ENCODE measurements at places on chromosomes 16 and 17. TPM values are rescaled to one million over a fixed set of nuclear protein-coding genes. Genes with fewer than 3 reads are reported as not detected.
A peak's percentile ranks its signal among the peaks of the same experiment; 100 is the strongest.

- no peak overlapping the region for H3K27ac ChIP-seq
- no peaks in the 10 kb centered on the region for H3K36me3 ChIP-seq
- DNase-seq: no peak
- no peaks in the 10 kb centered on the region for H3K4me1 ChIP-seq
These were observed 61.4 kb upstream of the TMC5 start for GRCh38 chr16:19356024-19356952.

Gene CA4
- 1.7 TPM for total RNA-seq

- no peaks in the 10 kb centered on the region for H3K27me3 ChIP-seq
- no peak for DNase-seq
- H3K4me3 ChIP-seq: no peak overlapping the region
- no peaks in the 10 kb centered on the region for H3K4me1 ChIP-seq
These were observed 64.9 kb upstream of the CORO6 start for GRCh38 chr17:29687596-29687995.

DNA sequence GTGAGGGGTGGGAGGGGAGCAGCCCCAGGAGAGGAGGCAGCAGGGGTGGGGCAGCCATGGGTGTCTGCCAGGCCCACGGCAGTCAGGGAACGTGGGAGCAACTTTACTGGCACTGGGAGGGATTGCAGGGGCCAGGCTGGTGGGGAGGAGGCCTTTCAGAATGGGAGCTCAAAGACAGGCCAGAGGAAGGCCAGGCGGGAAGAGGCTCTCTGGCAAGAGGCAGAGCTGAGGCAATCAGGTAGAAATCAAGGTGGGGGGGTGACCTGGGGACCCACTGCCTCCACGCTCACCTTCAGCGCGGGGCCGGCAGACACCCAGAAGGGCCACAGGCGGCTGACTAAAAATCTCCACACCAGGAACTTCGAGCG, 11.9 kb upstream of the GSE1 start:
- H3K4me3 ChIP-seq: no peak overlapping the region
- no peak overlapping the region for H3K27ac ChIP-seq
- no peak for DNase-seq
- H3K4me1 ChIP-seq: peaks cover 17% of the 10 kb centered on the region
- H3K36me3 ChIP-seq: peaks cover 4% of the 10 kb centered on the region

DNA sequence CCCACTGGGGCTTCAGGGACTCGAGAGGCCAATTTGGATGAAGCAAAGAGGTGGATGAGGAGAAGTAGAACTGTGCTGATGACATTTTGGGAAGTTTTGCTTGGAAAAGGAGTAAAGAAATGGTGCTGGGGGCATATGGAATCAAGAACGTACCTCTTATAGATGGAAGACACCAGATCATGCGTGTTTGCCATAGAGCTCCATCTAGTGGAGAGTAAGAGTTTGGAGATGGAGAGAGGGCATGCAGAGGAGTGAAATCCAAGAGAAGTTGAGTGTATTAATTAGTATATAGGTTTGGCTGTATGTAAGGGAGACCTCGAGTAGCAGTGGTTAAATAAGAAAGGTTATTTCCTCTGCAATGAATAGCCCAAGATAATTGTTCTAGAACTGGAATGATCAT, 56.0 kb downstream of the SHISA6 start:
- no peak overlapping the region for H3K27ac ChIP-seq
- H3K36me3 ChIP-seq: peaks cover 5% of the 10 kb centered on the region
- H3K4me1 ChIP-seq: no peaks in the 10 kb centered on the region
- no peak for DNase-seq
- no peaks in the 10 kb centered on the region for H3K27me3 ChIP-seq

Gene TIGD7
- 4.1 TPM for total RNA-seq

DNA sequence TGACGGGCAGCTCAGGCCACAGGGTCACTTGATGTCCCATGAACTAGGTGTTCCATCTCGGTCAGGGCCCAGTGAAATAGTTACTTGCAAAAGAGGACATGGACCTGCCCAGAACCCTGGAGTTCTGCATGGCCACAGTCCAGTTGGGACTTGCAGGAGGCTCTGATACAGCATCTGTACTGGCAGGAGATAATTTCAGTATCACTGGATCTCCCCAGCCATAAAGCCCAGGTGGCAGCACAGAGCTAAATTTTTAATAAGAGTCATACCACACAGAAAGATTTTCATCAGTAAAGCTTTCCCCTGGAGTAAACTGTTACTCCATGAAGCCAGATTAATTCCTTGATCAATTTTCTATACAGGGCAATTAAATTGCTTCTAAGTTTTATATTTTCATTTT, 18.0 kb upstream of the SLC16A5 start:
- peaks cover 4% of the 10 kb centered on the region for H3K36me3 ChIP-seq
- no peaks in the 10 kb centered on the region for H3K27me3 ChIP-seq
- H3K4me1 ChIP-seq: no peaks in the 10 kb centered on the region

DNA sequence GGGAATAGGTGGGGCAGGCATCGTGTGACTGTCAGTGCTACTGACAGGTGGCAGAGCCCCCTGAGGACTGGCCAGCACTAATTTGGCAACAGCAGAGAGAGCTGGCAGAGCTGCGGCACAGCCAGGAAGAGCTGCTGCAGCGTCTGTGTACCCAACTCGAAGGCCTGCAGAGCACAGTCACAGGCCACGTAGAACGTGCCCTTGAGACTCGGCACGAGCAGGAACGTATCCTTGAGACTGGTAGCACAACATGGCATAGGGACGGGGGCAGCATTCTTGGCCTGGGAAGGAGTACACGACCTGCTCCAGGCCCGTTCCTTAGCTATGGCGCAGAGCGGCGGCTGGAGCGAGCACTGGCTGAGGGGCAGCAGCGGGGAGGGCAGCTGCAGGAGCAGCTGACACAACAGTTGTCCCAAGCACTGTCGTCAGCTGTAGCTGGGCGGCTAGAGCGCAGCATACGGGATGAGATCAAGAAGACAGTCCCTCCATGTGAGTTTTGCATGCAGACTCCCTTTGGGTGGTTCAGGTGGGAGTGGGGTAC, 3.0 kb upstream of the NRN1L start:
- H3K4me1 ChIP-seq: no peaks in the 10 kb centered on the region
- H3K4me3 ChIP-seq: no peak overlapping the region
- H3K27me3 ChIP-seq: no peaks in the 10 kb centered on the region
- H3K27ac ChIP-seq: no peak overlapping the region
- peaks cover 71% of the 10 kb centered on the region for H3K36me3 ChIP-seq
- DNase-seq: no peak

Gene AOC2
- 5.7 TPM for total RNA-seq

Gene GPR142
- total RNA-seq: not detected

Gene BMERB1
- total RNA-seq: 19.5 TPM

- no peaks in the 10 kb centered on the region for H3K27me3 ChIP-seq
- peaks cover 2% of the 10 kb centered on the region for H3K36me3 ChIP-seq
- no peak overlapping the region for H3K4me3 ChIP-seq
- H3K27ac ChIP-seq: no peak overlapping the region
These were observed 256.6 kb upstream of the MYOCD start for GRCh38 chr17:12409082-12409481.

Gene PIPOX
- total RNA-seq: 30.1 TPM

GRCh38 chr17:71632328-71632727, 488.5 kb upstream of the SOX9 start:
- H3K4me3 ChIP-seq: no peak overlapping the region
- DNase-seq: no peak
- H3K4me1 ChIP-seq: no peaks in the 10 kb centered on the region

GRCh38 chr16:13970708-13971422, 50.9 kb downstream of the ERCC4 start:
- H3K4me3 ChIP-seq: no peak overlapping the region
- H3K27ac ChIP-seq: no peak overlapping the region
- H3K4me1 ChIP-seq: no peaks in the 10 kb centered on the region
- no peak for DNase-seq
- no peaks in the 10 kb centered on the region for H3K27me3 ChIP-seq

- DNase-seq: no peak
- H3K27ac ChIP-seq: no peak overlapping the region
- no peaks in the 10 kb centered on the region for H3K36me3 ChIP-seq
- no peaks in the 10 kb centered on the region for H3K27me3 ChIP-seq
These were observed 62.3 kb downstream of the ZDHHC7 start for GRCh38 chr16:84948851-84949610.

GRCh38 chr17:8794636-8795035, 4.5 kb downstream of the MFSD6L start:
- no peaks in the 10 kb centered on the region for H3K27me3 ChIP-seq
- H3K4me1 ChIP-seq: no peaks in the 10 kb centered on the region
- DNase-seq: peak; percentile 22
- no peak overlapping the region for H3K27ac ChIP-seq

Gene CHST4
- 6.8 TPM for total RNA-seq

DNA sequence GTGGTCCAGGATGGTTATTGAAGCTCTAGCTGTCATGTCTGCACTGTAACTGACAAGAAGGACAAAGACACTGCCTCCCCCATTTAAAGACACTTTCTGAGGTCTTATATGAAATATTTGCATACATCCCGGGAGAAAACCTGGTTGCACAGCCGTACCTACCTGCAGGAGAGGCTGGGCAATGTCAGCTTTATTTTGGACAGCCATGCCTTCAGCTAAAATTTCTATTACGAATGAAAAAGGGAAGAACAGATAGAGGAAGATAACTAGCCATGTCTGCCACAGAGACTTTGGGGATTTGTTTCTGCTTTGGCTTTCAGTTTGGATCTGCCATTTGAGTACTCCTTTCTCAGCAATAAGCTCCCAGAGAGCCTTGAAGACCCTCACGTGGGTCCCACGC, 19.0 kb downstream of the SLC7A6 start:
- no peak overlapping the region for H3K4me3 ChIP-seq
- H3K4me1 ChIP-seq: no peaks in the 10 kb centered on the region

Gene BIRC5
- 97.8 TPM for total RNA-seq

GRCh38 chr16:19963301-19963700, 78.7 kb upstream of the GPRC5B start:
- no peaks in the 10 kb centered on the region for H3K36me3 ChIP-seq
- no peak overlapping the region for H3K4me3 ChIP-seq
- H3K4me1 ChIP-seq: peaks cover 10% of the 10 kb centered on the region
- peak; percentile 17 for DNase-seq
- no peaks in the 10 kb centered on the region for H3K27me3 ChIP-seq
- no peak overlapping the region for H3K27ac ChIP-seq

GRCh38 chr16:10920726-10921427, 21.4 kb downstream of the DEXI start:
- no peaks in the 10 kb centered on the region for H3K36me3 ChIP-seq
- no peaks in the 10 kb centered on the region for H3K4me1 ChIP-seq
- H3K4me3 ChIP-seq: no peak overlapping the region
- H3K27me3 ChIP-seq: no peaks in the 10 kb centered on the region
- no peak for DNase-seq
- H3K27ac ChIP-seq: no peak overlapping the region

DNA sequence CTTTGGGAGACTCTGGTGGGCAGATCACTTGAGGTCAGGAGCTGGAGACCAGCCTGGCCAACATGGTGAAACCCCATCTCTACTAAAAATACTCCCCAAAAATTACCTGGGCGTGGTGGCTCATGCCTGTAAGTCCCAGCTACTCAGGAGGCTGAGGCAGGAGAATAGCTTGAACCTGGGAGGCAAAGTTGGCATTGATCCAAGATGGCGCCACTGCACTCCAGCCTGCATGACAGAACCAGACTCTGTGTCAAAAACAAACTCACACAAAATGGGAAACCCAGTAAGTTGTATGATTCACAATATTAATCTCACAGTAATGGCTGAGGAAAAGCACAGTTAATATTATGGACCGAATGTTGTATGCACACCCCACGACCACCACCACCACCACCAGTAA, 24.3 kb downstream of the WSB1 start:
- no peak overlapping the region for H3K27ac ChIP-seq
- H3K4me3 ChIP-seq: no peak overlapping the region
- no peaks in the 10 kb centered on the region for H3K27me3 ChIP-seq
- no peaks in the 10 kb centered on the region for H3K4me1 ChIP-seq

Gene CENPX
- 77.9 TPM for total RNA-seq

GRCh38 chr17:8300226-8300625, 5.0 kb upstream of the SLC25A35 start:
- H3K36me3 ChIP-seq: no peaks in the 10 kb centered on the region
- no peaks in the 10 kb centered on the region for H3K4me1 ChIP-seq
- no peaks in the 10 kb centered on the region for H3K27me3 ChIP-seq
- no peak overlapping the region for H3K4me3 ChIP-seq
- no peak for DNase-seq

DNA sequence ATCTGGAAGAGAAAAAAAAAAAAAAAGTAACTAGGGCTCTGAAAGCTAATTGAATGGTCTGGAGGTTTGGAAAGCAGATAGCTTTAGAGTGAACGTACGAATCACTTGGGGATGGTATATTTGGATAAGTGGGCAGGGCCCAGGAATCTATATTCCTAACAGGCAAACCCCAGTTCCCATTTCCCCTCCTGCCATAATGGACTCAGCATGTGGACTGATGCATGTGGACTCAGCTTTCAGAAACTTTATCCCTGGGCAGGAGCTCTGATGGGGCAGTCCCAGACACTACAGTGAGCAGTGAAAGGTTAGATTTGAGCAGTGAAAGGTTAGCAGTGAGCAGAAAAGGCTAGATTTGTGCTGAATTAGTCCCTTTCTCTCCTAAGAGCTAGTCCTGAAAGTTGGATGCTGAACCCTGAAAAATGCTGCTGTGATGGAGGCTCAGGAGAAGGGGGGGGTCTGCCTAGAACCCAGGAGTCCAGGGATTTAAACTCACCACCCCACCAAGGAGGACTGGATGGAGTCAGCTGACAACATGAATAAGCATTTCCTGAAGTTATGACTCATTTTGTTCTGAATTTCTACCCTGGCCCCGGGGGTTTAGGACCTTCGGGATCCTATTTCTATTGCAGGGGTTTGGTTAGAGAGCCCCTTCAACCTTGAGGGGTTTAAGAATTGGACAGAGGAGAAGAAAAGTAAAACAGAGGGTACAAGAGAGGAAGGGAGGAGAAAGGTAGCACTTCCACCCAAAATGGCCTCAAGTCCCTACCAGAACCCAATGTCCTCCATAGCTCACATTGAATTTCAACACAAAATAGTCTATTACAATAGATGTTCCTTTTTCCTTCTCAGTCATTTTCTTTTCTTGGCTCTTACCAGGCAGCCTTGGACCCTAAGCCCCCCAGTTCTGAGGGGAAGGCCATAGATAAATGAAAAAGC, 10.3 kb upstream of the FZD2 start:
- H3K27me3 ChIP-seq: peaks cover 25% of the 10 kb centered on the region
- H3K4me3 ChIP-seq: peak overlapping the region; percentile 37
- no peak overlapping the region for H3K27ac ChIP-seq
- DNase-seq: no peak

DNA sequence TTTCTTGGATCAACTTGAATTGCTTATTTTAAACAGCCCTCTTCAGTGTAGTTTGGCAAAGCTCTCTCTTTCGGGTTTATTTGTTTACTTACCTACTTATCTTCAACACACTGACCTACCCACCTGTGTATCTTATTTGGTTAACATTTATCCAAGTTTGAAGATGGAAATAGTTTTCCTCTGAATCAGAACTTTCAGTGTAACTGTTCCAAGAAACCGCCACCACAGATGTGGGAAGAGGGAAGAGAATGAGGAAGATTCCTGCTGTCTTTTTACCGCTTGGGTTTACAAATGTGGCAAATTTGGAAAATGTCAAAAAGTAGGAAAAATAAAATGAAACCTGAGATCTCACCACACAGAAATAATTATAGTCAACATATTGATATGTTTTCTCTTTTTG, 115.8 kb downstream of the MSI2 start:
- H3K27me3 ChIP-seq: no peaks in the 10 kb centered on the region
- H3K4me1 ChIP-seq: peaks cover 2% of the 10 kb centered on the region
- DNase-seq: no peak
- no peak overlapping the region for H3K27ac ChIP-seq
- H3K4me3 ChIP-seq: no peak overlapping the region

- no peaks in the 10 kb centered on the region for H3K27me3 ChIP-seq
- no peaks in the 10 kb centered on the region for H3K36me3 ChIP-seq
- H3K27ac ChIP-seq: no peak overlapping the region
- H3K4me1 ChIP-seq: peaks cover 4% of the 10 kb centered on the region
- H3K4me3 ChIP-seq: no peak overlapping the region
These were observed 227.3 kb downstream of the HAPSTR1 start for GRCh38 chr16:9318764-9319163.

Data from H9 (cell line).